Fibroblast of villous mesenchyme (primary cell): ENCODE measurements at places on chromosomes 2 and 18. TPM values are rescaled to one million over a fixed set of nuclear protein-coding genes. Genes with fewer than 3 reads are reported as not detected.

The TUBA3E gene
- not detected in 2 replicates for total RNA-seq

The TMEM237 gene
- total RNA-seq, result 47.0 and 76.9 TPM in 2 replicates

The SGO2 gene
- 5.8 and 12.1 TPM in 2 replicates for total RNA-seq

The E2F6 gene
- 11.3 and 13.4 TPM in 2 replicates for total RNA-seq

The ACMSD gene
- not detected in 2 replicates for total RNA-seq

The SP9 gene
- under 0.01 and 0.43 TPM in 2 replicates for total RNA-seq

The ARID5A gene
- 9.5 and 18.4 TPM in 2 replicates for total RNA-seq

The TRIM43 gene
- under 0.01 TPM in 1 of 2 replicates, not detected in the other for total RNA-seq

The SERPINB12 gene
- not detected in 2 replicates for total RNA-seq
